NCI-H1048 (cell line): ENCODE measurements at places on chromosomes 2 and 18.

DNA sequence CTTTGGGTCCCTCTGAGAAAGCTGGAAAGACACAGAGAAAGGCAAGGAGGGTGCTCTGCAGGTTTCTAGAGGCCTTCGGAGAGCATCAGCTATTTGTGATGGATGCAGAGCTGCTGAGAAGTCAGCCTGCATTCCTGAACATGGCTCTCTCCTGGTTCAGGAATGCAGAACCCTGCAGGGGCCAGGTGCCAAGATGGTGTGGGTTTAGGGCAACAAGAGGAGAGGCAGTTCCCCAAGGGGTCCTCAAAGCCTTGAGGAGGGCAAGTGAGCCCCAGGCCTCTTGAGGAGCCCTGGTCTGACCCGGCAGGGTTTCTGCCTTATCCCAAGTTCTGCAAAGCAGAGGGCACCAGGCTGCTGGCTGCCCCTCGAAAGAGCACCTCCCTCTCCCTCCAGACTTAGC is 93.3 kb downstream of the HS1BP3 start:
- no peak for DNase-seq

- no peak for DNase-seq
Observed at GRCh38 chr2:176496761-176497160, 227.5 kb downstream of the MTX2 start.

- no peak for DNase-seq
Observed at GRCh38 chr18:74996055-74996454, 212.9 kb downstream of the PTGR3 start.

DNA sequence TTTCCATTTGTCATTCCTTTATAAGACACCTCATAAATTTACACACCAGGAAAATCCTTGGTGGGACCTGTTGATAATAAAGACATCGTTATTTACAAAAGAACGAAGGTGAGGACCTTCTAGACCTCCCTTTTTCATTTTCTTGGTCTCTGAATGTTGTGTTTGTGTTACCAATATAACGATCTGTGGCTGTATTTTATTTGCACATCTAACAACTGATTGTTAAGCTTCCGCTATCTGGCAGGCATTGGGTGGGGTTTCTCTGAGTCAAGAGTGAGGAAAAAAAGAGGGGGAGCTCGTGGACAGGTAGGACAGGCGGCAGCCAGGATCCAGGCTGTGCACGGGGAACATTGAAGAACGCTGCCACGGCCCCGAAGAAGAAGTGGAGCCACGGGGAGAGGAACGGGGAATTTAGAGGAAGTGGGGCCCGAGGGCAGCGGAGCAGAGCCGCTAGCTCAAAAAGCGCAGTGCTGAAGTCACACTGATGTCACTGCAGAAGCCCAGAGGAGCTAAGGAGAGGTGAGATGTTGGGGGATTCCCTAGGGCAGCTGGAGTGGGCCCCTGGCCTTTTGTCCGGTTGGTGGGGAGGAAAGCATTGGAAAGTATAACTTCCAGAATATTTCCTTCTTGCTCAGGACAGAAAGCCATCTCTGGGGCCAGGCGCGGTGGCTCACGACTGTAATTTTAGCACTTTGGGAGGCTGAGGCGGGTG is 20.9 kb upstream of the DNMT3A start:
- no peak for DNase-seq

DNA sequence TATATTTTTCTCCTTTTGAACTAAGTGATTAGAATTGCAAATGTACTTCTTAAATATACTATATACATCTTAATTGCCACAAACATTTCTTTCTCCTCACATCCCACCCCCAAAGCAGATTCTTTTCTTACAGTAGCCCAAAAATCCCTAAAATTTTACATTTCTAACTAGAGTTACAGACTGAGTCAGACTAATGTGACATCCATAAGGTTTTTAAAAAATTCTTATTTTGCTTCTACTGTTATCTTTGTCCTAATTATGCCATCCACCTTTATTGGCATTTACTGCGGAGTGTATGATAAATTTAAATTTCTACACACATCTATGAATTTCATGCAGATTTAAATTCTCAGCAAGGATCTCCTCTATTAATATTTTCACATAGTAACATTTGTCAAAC is 15.8 kb downstream of the PELI1 start:
- no peak for DNase-seq

DNA sequence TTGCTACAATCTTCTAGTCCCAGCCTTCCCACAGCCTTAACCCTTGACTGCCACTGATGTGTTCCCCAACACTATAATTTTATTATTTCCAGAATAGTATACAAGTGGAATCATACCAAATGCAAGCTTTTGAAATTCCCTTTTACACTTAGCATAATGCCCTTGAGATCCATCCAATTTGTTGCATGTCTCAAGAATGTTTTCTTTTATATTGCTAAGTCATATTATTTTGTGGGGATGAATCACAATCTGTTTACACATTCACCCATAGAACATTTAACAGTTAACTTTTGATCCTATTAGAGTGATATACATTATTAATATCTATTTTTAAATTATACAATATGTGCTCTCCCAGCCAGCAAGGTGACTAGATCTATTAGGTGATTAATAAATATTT is 74.3 kb upstream of the KYNU start:
- DNase-seq, result no peak

DNA sequence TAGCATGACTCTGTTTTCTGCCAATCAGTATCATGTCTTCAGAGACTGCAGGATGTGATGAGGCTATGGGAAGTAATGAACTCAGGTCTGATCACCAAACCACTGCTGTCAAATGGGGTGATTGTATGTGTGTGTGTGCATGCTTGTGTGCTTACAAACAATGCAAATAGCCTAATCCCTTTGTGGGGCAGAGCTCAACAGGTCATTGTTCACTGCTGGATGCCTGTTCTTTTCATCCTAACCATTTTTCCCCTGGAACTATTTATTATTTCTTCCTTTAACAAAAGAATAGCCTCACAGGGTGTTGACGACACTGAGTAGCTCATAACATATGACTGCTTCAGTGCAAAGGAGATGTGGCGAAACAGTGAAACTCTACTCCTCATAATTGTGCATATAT is 55.9 kb downstream of the NXPH2 start:
- DNase-seq, result no peak

GRCh38 chr2:235852526-235852920 is 315.7 kb downstream of the GBX2 start:
- no peak for DNase-seq

GRCh38 chr2:157303612-157304011 is 22.0 kb downstream of the ERMN start:
- DNase-seq, result no peak

DNA sequence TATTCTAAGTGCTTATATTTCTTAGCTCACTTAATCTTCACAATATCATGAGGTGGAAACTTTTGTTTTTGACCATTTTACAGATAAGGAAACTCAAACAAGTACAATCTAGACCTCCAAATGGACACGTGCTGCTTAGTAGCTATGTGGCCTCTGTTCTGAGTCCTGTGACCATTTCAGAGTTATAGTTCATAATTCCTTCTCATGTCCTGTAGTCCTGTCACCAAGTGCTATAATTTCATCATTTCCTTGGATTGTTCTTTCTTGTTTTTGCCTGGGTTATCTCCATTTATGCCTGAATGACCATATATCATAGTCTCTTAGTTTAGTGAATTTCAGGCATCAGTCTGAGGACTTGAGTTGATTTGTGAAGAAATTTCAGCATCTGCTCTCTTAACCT is 91.7 kb downstream of the NUP35 start:
- DNase-seq, result no peak

- no peak for DNase-seq
Observed at GRCh38 chr18:39753178-39753577, 2187.6 kb upstream of the CELF4 start.

DNA sequence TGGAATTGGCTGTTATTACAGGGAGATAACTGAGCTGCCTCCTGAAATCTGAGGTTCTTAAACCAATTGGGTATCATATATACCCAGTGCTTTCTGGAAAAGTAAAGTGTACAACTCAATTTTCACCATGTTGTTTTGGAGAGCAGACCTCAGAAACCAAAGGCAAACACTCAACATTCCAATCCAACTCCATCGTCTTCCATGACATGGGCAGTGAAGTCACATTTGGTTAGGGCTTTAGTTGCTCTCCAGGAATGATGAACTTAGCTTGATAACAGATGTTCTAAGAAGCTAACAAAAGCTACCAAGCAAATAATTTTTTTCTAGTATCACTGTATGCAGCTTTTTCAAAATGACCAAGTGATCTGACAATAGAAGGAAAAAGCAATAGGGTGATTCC is 107.0 kb upstream of the SLC35G4 start:
- no peak for DNase-seq

GRCh38 chr18:51077217-51077616 is 47.2 kb downstream of the SMAD4 start:
- peak; percentile 26 for DNase-seq

DNA sequence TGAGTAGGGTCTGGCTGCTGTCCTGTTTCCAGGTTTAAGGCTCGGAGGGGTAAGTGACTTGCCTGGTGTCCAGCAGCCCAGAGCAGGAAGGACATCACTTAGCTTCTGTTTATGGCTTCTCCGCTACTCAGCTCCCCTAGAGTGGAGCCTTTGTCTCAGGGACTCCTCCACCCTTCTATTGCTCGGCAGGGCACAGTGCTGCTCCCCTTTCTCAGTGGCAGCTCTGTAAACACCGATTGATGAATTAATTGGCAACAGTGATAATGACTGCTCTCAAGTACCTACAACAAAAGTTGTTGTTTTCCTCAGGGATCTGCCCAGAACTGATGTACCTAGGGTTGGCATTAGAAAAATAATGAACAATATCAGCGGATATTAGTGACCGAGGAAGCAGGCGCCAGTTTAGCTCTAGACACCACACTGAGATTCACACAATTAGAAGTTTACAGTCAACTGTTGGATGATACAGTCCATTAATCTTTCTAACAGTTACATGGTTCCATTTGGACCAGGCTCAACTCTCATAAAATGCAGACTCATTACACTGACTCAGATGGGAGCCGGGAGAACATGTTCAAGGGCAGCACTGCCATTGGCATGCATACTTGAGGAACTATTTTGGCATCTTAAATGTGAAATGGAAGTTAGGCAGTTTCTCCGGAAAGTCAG is 265.7 kb downstream of the MTX2 start:
- no peak for DNase-seq

DNA sequence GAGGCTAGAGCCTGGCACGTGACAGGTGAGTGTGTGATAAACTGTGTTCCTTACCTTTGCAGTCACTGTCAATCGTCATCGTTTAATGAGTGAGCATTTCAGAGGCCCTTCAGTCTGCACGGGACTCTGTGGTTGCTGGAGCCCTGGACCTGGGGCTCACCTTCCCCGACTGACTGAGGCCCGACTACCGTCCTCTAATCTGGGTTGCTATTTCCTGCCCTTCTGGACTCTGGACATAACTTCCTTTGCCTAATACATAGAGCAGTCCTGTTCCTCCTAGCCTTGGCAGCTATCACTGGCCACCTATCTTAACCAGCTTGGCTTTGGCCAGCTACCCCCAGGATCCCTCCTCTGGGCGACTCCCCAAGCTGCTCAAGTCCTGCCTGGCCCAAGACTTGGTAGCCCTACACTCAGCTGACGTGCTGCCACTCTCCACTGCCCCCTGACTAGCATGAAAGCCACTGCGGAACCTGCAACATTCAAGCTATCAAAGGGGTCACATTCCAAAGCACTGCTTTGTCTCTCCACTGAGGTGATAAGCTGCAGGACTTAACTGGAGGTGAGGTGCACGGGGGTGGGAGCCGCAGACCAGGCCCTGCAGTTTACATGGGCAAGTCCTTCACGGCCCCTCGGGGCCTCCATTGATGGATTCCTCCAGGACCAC is 11.1 kb upstream of the RAB17 start:
- no peak for DNase-seq

- DNase-seq, result no peak
Observed at GRCh38 chr2:115163572-115163971, 721.1 kb downstream of the DPP10 start.

DNA sequence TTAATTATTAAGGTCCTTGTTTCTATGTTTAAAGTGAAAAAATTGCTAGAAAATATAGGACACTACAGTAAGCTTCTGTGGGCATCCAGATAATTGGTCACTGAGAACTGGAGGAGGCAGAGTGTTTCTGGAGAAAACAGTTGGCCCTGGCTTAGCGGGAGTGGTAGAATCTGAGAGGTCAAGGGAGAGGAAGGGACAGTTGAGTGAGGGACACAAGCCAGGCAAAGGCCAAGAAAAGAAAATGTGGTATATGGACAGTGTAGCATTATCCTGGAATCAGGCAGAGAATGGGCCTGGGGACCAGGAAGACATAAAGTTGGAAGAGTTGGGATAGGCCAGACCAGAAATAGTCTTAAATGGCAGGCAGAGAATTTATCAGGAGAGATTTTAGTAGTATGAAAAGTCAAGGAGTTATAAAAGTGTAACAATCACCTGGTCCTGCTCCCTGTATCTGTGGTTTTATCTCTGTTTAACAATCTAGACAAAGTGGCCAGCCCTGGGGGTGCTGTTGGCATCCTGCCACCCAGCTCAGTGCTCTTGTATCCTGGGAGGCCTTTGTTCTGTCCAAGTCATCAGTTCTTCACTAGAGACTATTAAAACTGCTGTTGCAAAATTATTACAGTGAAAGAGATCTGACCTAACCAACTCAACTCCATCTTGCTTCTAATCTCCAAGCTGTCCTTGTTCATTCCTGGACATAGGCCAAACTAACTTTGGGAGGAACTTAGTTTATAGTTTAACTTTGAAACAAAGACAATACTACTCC is 15.4 kb upstream of the MSGN1 start:
- DNase-seq, result no peak

- DNase-seq, result no peak
Observed at GRCh38 chr18:30333310-30333709, 709.2 kb downstream of the DSC3 start.

DNA sequence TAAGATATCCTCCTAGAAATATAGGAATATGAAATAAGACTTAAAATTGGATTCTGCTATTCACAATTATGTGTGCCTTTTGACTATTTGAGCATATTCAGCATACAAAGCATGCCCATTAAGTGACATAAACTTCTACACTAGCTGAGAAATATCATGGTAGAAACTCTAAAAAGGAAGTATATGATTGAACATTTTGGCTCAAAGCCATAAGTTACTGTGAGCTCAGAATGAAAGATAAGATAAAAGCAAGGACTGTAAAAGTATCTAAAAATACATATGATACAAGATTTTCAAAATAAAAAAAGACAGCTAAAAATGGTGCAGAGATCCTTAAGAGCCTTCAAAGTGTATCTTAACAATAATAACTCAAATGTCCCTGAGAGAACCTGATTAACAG is 340.5 kb upstream of the SLC39A10 start:
- DNase-seq, result no peak

GRCh38 chr2:57881998-57882888 is 164.4 kb upstream of the VRK2 start:
- no peak for DNase-seq

DNA sequence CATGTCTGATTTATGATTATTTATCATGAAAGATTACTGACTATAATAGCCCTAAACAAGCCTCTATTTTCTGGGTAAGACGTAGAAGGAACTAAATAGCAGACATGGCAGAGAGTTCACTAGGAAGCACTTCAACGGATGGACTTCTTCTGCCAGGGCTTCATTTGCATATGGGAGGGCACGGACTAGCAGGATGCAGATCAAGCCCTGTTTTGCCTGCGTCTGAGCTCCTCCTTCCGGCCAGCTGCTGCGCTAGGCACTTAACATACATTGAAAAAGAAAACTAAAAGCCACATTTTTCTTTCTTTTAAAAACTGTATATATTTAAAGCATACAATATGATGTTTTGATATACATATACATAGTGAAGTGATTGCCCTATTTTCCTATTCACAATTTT is 340.0 kb upstream of the MEX3C start:
- peak; percentile 25 for DNase-seq

GRCh38 chr2:2788076-2788475 is 457.0 kb upstream of the MYT1L start:
- no peak for DNase-seq

- DNase-seq, result no peak
Observed at GRCh38 chr18:57131782-57132181, 15.1 kb upstream of the BOD1L2 start.
